ENCODE measurements at places on chromosomes 2 and 18.

GRCh38 chr2:14930441-14930840, 297.9 kb downstream of the LRATD1 start:
- DNase-seq = no peak

- DNase-seq = no peak
Observed at GRCh38 chr2:128485761-128486639, 167.3 kb upstream of the HS6ST1 start.

GRCh38 chr18:36203360-36203895, 16.1 kb downstream of the MOCOS start:
- DNase-seq = no peak

GRCh38 chr2:197328461-197328860, 17.9 kb upstream of the ANKRD44 start:
- DNase-seq = no peak

DNA sequence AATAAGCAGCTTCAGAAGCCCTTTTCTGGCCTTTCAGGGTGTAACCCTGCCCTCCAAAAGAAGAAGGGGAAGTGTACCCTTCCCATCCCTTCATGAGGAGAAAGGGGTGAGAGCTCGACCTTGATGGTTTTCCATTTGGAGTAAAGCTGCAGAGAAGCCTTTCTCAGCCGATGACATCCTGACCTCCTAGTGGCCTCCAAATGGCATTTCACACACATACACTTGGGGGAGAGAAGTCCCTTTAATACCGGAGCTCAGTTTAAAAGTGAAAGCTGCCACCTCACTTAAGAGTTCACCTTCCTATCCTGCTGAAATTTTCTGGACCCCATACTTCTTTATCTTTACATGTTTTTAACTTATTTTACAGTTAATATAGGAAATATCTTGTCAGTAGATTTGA, 716.7 kb downstream of the DCDC2C start:
- DNase-seq = no peak

DNA sequence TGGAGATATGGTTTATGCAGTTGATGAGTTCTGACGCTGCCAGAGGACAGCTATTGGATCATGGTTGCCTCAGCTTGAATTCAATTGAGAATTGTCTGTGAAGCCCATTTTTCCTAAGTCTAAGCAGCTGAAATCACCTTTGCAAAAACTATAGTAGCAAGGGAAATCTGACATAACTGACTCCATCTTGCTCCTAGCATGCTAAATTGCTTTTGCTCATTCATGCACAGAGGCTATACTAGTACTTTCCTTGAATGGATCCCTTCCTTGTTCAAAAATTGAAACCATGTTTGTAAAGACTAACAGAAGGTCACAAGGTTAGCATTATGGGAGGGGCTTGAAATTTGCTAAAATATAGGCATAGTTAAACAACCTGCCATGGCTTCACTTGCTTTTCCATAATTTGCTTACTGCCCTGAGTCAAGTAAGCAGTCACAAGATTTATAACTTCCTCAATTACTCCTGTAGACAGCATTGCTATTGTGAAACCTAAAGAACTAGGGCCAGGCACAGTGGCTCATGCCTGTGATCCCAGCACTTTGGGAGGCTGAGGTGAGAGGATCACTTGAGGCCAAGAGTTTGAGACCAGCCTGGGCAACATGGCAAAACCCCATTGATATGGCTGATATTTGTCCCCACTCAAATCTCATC, 41.2 kb downstream of the CHRNA1 start:
- no peak for DNase-seq

- no peak for DNase-seq
Observed at GRCh38 chr2:199680482-199680881, 170.5 kb downstream of the FTCDNL1 start.

GRCh38 chr2:180823546-180824141, 156.8 kb upstream of the UBE2E3 start:
- DNase-seq = no peak

DNA sequence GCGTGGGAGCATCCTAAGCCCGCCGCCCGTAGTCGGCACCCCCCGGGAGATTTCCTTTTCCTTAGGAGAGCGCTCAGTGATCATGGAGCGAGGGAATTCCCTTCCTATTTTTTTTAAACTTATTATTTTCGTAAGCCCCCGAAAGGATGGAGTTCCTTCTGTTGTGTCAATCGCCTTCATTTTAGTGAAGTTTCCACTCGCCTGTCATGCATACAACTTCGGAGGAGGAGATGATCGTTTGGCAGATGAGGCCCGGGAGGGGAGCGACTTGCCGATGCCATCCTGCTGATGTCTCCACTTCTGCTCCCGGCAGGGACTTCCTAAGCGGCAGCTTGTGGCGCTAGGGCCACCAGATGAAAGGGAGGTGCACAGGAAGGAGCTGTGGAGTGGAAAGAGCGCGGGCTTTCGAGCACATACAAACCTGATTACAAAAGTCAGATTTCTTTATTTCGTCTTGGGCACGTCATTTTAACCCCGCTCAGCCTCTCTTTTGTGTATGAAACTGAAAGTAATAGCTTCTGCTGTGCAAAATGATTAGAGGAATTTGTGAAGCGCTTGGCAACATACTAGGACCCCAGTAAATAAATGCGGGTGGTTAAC, at the start of gene ADGRF3:
TSS of gene ADGRF3 (minus strand) at position 336 of the 600 bp plus-strand sequence. CDS start 555 bp downstream, outside the sequence.
- DNase-seq = peak; percentile 79

GRCh38 chr2:8986327-8986976, 17.0 kb downstream of the MBOAT2 start:
- peak; percentile 14 for DNase-seq

DNA sequence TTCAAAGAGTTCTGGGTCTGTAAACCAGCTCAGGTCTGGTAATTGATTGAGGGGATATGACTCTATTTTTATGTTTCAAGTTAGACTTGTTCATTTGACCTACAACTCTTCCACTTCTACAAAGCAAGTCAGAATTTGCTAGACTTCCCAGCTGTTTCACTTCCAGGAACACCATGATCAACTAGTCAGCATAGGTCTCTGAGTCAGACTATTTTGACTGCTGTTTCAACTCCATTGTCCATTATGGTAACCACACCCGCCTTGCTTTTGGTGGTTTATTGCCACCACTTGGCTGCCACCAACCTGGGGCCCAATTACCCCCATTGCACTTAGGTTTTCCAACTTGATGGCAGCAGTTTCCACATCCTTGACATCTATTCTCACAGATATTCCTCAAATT, 116.6 kb downstream of the LAMA3 start:
- no peak for DNase-seq

DNA sequence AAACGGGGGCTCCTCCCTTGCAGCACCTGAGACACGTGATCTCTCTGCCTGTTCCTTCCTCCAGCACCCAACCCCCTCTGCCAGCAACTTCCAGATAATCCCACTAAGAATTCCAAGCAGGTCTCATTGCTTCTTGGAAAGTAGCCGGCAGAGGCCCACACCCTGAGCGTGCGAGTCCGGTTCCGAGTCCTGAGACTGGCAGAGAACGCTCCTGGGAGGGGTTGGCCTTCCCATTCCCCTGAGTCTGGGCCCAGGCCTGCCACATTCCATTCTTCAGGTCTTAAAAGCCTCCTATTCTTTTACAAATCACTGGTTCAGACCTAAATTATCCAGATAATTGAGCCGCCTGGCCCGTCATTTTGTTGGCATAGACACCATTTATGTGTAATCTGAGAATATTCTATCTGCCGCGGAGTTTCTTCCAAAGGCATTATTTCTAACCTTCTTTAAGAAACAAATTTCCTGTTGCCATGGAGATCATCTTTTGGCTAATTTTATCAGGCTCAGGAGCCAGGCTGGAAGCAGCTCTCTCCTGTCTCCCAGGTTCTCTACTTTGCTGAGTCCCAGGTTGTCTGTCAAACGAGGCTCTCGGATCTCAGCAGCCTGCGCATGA, 165.4 kb downstream of the MYCN start:
- DNase-seq = no peak

DNA sequence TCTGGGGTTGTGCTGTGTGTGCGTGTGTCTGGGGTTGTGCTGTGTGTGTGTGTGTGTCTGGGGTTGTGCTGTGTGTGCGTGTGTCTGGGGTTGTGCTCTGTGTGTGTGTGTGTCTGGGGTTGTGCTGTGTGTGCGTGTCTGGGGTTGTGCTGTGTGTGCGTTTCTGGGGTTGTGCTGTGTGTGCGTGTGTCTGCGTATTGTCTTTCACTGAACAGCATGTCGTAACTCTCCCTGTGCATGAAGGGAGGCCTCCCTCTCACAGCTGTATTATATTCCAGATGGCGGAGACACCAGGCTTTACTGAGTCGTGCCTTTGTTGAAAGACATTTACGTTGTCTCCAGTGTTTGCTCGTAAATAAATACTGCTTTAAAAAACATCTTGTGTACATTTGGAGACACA, 5.9 kb downstream of the ACKR3 start:
- no peak for DNase-seq

DNA sequence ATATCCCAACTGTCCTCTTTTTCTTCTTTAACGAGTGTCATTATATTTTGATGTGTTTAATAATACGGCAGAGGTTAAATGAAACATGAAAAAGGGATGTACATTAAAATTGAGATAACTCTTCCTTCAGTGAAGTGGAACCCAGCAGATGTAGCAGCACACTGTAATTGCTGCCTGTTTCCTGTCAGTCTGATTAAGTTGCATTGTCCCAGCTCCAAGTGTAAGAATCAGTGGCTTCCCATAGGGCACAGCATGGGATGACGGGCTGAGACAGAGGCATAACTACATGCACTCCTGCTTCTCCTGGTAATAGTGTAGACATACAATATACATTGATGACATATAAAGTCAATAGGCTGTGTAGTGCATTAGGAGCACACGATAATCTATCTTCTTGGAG, 175.8 kb upstream of the TCF4 start:
- no peak for DNase-seq

- no peak for DNase-seq
Observed at GRCh38 chr2:197852108-197852507, 47.7 kb downstream of the PLCL1 start.

DNA sequence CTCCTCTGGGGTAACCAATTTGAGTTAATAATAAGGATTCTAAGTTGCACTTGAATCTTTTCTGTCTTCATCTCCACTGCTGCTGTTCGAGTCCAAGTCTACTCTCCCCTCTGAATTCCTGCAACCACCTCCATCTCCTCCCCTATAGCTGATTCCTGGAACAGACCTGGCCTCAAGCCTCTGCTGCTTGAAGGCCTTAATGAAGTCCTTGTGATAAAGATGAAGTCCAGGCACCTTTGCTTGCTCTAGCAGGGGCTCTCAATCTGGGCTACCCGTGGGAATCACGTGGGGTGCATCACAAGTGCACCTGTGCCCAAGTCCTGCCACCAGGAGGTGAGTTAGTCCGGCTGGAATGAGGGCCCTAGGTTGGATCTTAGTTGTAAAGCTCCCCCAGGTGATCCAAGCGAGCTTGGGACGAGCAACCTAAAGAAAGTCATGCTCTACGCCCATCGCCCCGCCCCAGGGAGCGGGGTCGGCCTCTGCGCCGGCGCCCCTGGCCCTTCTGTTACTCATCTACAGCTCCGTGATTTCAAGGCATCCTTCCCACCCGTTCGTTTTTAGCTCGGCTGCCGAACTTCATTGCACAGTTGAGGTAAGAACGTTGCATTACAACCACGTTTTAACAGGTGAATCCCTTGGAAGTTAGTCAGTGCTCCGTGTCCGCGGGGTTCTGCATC, 905 bp upstream of the IAH1 start:
- peak; percentile 29 for DNase-seq

DNA sequence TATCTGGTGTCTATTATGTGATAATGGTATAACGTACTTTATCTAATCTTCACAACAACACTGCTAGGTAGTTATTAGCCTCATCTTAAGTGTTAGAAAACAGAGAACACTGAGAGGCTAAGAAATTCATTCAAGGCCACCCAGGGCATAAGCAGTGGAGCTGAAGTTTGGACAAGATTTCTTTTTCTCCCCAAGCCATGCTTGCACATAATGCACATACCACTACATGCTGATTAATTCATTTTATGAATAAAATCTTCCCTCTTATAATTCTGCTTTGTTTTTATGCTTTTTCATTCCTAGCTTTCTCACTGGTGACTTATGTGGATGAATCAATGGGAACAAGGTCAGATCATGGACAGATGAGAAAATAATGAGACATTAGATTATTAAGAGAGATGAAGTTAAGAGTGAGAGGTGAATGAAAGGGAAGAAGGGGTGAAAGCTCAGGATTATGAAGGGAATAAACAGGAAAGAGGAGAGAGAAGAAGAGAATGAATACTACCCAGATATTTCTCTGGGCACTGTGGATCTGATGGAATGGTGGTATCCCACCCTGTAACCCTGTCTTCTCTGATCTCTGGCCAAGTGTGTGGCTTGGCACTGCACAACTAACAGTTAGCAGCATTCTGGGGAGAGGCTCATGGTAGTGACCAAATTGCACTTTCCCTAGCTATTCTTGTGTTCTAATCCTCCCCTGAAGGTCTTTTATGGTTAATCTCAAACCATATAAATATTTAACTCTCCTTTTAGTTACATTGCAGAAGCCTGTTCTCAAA, 17.7 kb upstream of the GALNT3 start:
- DNase-seq = no peak

- no peak for DNase-seq
Observed at GRCh38 chr2:66555501-66556324, 120.8 kb downstream of the MEIS1 start.

DNA sequence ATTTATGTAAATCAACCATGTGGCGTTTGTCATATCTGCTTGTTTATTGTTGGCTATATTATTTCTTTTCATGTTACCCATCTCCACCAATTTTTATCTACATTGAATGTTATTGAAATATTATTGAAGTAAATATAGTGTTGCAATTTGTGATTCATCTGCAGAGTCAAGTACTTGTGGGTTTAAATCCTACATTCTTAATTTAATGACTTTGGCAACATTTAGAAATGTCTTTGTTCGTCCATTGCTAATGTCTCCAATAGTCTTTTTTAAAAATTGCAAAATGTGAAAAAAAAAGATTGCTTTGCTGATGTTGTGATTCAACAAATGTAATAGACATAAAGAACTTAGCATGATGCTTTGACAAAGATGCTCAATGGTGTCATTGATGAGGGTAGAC, 1572.8 kb upstream of the PIK3C3 start:
- DNase-seq = no peak

GRCh38 chr2:119841550-119841949, 81.8 kb downstream of the PTPN4 start:
- no peak for DNase-seq

- DNase-seq = no peak
Observed at GRCh38 chr2:164954954-164955701, at the start of gene SLC38A11. Gene SLC38A11, minus strand, starts transcription at chr2:164955525. Its CDS starts 278 bp downstream, at chr2:164955247.

DNA sequence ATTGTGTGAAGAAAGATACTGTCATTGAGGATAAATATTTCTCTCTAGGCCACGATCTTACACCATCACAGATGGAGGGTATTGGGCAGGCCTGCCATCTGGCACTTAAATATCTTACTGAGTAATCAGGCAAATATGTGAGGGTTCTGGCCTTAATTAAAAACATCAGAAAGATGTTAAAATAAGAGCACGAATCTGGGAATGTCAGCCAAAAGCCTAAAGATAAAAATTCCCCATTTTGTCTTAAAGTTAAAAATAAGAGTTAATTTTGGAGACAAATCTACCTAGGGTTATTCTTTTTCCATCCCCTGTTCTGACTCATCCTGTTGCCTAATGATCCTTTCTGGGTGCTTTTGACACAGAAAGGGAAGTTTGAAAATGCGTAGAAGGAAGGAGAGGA, 121.0 kb downstream of the SUCLG1 start:
- DNase-seq = no peak
